ENCODE measurements at places on chromosomes 11 and 22.

DNA sequence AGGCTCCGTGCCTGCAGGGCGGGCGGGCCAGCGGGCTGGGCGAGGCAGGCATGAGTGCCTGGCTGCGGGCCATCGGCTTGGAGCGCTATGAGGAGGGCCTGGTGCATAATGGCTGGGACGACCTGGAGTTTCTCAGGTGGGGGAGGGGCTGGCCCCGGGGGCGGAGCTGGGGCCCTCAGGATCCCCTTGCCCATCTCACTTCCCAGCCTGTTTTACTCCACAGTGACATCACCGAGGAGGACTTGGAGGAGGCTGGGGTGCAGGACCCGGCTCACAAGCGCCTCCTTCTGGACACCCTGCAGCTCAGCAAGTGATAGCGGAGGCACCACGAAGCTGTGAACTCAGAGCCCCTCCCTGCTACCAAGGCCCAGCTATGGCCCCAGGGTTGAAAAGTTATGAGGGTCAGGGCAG is 5.9 kb downstream of the PHOX2A start:
- DNase-seq: no peak

GRCh38 chr22:44721213-44721612 is 19.2 kb downstream of the PRR5 start:
- DNase-seq: no peak

GRCh38 chr11:86477495-86478155 is 102.9 kb downstream of the CCDC81 start:
- DNase-seq: no peak

GRCh38 chr22:36425977-36426523 is 38.3 kb upstream of the MYH9 start:
- no peak for DNase-seq

- no peak for DNase-seq
Measured at GRCh38 chr22:46794067-46794466, 31.6 kb downstream of the TBC1D22A start.

- DNase-seq: no peak
Measured at GRCh38 chr22:50693462-50693861, 20.8 kb downstream of the SHANK3 start.
